ENCODE measurements at places on chromosomes 3 and 15. TPM values are rescaled to one million over a fixed set of nuclear protein-coding genes. Genes with fewer than 3 reads are reported as not detected.

The EIF2B5 gene
- total RNA-seq: 53.8 TPM

The IQCF5 gene
- not detected for total RNA-seq

The KLHL40 gene
- not detected for total RNA-seq

The ARL6 gene
- 3.4 TPM for total RNA-seq

The GP9 gene
- total RNA-seq: 68.5 TPM

The CILP gene
- total RNA-seq: 0.22 TPM

The CCR8 gene
- total RNA-seq: 2.5 TPM

The GCSAM gene
- total RNA-seq: 14.2 TPM

The RHCG gene
- not detected for total RNA-seq

The SCG5 gene
- 2.0 TPM for total RNA-seq

The TKT gene
- total RNA-seq: 105 TPM

The MOBP gene
- total RNA-seq: not detected

The RNU5B-1 gene
- not detected for total RNA-seq

The TMPRSS7 gene
- 0.12 TPM for total RNA-seq

The MESP2 gene
- total RNA-seq: not detected

The EPHA3 gene
- total RNA-seq: not detected

The MCTP2 gene
- 16.2 TPM for total RNA-seq

The IL5RA gene
- 3.7 TPM for total RNA-seq

The XCR1 gene
- total RNA-seq: not detected

The IGF1R gene
- total RNA-seq: 13.7 TPM

The SCN5A gene
- total RNA-seq: not detected

The PIK3R4 gene
- total RNA-seq: 14.6 TPM
